ENCODE measurements at places on chromosomes 3 and 15.

GRCh38 chr3:123019591-123019990 lies 8.0 kb downstream of the SEMA5B start:
- DNase-seq = no peak

- no peak for DNase-seq
Observed at GRCh38 chr3:184540777-184541681, 20.6 kb upstream of the EPHB3 start.

DNA sequence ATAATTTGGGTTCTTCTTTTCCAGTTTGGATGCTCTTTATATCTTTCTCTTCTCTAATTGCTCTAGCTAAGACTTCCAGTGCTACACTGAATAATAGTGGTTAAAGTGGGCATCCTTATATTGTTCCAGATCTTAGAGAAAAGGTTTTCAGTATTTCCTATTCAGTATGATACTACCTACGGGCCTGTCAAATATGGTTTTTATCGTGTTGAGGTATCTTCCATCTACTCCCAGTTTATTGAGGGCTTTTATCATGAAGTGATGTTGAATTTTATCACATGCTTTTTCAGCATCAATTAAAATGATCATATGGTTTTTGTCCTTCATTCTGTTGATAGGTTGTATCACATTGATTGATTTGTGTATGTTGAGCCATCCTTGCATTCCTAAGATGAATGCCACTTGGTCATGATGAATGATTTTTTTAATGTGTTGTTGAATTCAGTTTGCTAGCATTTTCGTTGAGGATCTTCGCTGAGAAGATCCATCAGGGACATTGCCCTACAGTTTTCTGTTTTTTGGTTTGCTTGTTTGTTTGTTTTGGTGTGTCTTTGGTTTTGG lies 3.0 kb upstream of the LRRC34 start:
- no peak for DNase-seq

GRCh38 chr3:112297714-112298113 lies 3.7 kb upstream of the SLC9C1 start:
- DNase-seq = no peak

DNA sequence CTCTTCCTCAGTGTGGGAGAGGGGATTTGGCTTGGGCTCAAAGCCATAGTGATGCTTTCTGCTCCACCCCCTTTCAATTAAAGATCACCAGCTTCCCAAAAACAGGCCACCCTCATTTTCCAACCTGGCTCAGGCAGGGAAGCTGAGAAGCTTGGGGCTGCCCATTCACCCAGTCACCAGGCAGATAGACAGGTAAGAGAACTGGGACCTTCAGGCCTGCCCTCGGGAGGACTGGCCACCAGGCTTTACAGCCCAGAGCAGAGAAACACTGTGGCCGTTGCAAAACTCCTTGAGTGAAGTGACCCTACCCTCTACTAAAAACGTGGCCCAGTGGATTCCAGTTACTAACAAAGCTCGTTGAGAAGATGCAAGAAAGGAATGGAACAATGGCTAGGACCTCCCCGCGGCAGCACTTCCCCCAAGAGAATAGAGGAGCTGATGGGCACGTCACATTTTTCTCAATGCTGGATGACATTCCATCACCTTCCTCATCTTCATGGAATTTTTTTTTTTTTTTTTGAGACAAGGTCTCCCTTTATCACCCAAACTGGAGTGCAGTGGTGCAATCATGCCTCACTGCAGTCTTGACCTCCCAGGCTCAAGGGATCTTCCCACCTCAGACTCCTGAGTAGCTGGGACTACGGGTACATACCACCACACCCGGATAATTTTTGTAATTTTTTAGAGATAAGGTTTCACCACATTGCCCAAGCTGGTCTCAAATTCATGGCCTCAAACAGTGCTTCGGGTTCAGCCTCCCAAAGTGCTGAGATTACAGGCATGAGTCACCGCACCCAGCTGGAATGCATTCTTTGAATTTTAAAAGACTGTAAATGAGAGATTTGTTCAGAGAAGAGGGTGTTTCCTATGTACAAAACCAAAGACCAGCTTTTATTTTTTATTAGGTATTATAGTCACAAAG lies 37.9 kb downstream of the LIPC start:
- no peak for DNase-seq

- no peak for DNase-seq
Observed at GRCh38 chr3:159877924-159878323, 110.7 kb upstream of the IL12A start.

DNA sequence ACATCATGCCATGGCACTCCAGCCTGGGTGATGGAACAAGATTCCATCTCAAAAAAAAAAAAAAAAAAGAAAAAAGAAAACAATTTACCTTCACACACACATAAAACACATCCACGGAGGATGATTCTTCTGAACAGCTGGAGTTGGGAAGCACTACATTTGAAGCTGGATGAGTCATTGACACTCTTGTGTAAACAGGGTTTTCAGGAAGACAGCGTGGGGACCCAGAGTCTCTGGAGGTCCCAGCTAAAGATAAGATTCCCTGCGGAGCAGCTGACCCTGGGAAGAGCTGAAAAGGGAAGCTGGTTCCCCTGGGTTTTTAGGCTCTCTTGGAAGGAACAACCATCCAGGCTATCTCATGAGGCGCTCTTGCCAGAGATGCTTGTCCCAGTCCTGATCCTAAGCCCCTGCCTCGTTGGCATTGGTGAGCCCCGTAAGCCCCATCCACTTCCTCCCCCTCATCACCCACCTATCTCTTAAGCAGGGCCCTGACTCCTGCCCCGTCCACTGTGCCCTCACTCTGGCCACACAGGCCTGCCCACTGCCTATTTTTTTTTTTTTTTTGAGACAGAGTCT lies 32.0 kb upstream of the FURIN start:
- no peak for DNase-seq

GRCh38 chr3:98962189-98962930 lies 60.9 kb upstream of the DCBLD2 start:
- no peak for DNase-seq

DNA sequence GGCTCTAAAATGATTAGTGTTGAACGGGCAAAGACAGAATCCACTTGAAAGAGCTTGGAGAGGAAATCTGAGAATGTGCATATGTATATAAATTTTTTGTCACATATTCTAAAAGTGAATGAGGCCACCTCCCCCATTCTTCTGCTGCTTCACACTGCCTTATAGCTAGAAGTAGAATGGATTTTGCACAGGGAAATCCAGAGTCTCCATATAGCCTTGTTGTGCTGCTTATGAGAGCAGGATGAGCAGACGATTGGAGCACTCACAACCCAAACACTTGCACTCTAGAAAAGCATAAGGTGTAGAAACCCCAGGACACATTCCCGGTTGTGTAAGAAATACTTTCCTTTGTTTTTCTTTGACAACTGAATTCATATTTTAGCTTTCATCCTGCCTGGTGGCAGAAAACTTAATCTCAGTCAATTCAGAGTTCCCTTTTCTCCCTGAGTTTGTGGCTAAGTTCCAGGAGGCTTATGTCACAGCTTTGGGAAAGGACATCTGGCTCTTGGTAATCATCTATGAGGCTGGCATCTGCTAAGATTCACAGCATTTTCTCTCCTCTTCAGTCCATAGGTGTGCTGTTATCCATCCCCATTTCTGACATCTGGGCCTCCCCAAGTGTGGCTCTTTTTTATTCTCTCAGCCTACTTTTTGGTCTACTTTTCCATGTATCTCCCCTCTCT lies 188.4 kb upstream of the PFN2 start:
- no peak for DNase-seq

DNA sequence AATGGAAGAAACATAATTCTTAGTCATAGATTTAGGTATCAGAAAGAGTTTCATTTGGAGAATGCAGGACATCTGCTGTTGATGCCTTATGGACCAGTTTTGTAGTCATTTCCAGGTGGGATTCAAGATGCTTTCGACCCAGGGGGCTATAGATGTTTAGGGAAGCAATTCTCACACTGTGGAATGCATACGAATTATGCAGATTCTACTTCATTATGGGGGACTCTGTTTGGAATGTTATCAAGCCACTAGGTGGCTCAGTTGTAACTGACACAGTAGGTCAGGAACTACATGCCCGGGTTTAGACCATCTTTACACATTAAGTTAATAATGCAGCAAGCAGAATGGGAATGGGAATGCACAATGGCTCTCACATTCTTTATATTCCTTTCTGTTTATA lies 1359.8 kb downstream of the ZPLD1 start:
- no peak for DNase-seq

DNA sequence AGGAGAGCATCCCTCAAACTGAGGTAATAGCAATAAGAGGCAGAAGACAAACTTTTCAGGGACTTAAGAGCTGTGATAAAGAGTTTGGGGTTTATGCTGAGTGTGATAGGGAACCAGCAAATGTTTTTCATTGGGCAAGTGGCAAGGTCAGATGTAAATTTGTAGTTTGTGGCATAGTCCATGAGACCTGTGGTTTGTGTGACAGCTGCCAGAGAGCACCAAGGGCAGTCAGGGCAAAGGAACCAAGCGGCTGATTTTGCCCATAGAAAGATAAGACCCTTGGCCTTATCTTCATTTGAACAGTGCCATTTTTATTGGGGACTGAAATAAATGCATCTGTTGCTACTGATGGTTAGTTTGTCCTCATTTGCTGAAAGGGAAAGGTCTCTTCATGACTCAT lies 220.3 kb downstream of the LRRN1 start:
- no peak for DNase-seq

All from cortex of kidney (tissue), 1 donor.